ENCODE measurements at places on chromosomes 7 and 10. TPM values are rescaled to one million over a fixed set of nuclear protein-coding genes. Genes with fewer than 3 reads are reported as not detected.

PDE1C gene
- 5.0 TPM for polyA plus RNA-seq

UPK3B gene
- 0.70 TPM for polyA plus RNA-seq

CCL26 gene
- not detected for polyA plus RNA-seq

UNCX gene
- polyA plus RNA-seq = 7.5 TPM

- DNase-seq = no peak
Observed at GRCh38 chr10:117788911-117789310, 246.4 kb downstream of the EMX2 start.

All from renal pelvis (tissue), 12 donors.